ENCODE measurements at places on chromosomes 6 and 20.

DNA sequence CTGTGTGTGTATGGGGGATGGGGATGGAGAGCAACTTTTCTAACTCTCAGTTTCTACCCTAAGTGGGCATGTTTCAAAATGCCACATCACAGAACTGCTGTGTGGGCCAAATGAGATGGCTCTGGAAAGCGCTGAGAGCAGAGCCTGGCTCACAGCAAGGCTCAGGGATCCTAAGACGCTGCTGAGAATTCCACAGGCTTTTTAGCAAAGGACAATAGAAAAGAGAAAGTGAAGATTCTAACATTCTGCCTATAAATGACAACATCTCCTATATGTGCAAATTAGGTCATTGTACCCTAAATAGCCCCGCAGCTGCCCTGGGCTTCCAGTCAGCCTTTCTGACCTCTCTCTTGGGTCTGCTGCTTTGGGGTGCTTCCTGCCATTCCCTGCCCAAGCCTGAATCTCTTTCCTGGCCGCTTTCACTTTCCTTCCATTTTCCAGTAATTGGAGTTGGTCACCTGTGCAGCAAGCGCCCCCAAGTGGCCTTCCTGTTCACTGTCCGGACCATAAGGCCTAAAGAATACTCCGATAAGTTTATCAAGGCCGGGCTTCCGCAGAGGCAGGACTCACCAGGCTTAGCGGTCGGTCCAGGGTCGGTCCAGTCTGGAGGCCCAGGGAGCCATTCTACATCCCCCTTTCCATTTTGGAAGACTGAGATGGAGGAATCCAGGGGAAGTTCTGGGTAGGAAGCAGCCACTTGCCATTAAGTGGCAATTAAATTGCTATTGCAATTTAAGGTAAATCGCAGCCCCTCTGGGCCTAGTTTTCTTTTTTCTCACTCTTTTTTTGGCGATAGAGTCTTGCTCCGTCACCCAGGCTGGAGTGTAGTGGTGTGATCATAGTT is 6.7 kb upstream of the DDR1 start:
- DNase-seq = peak; percentile 80

DNA sequence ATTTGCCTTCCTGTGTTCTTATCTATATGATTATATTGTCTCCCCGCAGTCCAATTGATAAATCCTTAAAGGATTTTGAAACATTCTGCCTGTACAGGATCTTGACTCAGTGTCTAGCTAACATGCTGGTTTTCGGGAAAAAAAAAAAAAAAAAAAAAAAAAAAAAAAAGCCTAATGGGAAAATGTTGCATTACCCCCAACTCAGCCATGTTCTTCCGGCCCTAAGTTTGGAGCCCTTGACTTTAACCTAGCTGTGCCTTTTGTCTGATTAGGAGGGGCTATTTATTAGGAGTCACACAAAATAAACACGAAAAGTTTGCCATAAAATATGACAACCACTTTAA is 244.4 kb upstream of the TCF21 start:
- DNase-seq = no peak

DNA sequence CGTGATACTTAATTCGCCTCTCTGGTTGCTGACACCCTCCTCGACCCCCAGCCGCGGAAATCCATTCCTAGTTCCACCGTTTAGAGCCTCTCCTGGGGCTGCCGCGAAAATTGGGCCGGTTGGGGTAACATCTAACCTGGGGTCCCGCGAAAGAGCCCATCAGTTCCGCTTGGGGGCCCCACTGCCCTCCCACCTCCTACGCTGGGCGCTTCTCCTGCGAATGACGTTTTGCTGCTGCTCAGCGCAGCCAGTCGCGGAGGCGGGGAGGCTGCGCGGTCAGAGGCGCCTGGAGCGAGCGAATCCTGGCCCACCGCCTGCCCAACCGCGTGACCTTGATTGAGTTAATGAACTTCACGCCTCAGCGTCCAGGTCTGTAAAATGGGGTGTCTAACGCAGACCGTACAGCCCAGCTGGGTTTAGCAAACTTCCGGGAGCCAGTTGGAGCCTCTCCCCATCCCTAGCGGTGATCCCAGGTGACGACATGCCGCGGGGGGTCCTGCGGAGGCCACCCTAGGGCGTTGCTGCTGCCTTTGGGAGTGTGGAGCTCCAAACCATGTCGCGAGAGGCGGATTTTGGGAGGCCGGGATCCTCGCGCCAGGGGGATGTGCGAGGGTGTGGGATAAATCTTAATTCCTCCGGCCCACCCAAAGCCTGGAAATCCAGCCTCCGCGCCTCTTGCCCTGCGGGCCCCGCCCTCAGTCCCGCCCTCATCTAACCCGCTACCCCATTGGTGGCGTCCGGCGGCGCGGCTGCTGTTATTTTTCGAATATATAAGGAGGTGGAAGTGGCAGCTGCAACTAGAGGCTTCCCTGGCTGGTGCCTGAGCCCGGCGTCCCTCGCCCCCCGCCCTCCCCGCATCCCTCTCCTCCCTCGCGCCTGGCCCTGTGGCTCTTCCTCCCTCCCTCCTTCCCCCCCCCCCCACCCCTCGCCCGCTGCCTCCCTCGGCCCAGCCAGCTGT is at the start of gene CDC25B:
Gene CDC25B (plus strand): TSS at position 800 of the 958 bp plus-strand sequence. CDS start 222 bp downstream, outside the sequence.
- peak; percentile 87 for DNase-seq

DNA sequence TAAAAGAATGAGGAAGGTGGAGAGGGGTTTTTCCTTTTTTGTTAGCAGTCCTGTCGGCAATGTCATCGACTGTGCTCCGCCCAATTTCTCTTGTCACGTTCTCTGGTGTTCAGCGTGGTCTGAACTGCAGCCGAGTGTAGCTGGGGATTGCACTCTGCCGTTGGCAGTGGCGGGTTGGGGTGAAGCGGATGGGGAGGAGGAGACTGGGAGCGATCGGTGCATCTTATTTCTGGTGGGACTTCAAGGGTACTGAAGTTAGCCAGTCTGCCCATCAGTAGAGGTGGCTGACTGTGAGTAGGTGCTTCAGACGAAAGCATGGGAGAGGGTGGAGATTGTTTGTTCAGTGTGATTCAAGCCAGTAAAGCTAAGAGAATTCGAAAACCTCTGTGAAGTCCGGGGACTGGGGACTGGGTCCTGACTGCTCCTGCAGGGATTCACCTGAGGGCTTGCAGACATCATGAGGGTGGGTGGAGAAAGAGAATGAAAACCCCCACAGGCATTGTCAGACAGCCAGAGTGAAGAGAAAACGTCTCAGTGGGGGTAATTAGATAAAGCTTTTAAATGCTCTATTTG is 5.1 kb downstream of the RREB1 start:
- peak; percentile 49 for DNase-seq

DNA sequence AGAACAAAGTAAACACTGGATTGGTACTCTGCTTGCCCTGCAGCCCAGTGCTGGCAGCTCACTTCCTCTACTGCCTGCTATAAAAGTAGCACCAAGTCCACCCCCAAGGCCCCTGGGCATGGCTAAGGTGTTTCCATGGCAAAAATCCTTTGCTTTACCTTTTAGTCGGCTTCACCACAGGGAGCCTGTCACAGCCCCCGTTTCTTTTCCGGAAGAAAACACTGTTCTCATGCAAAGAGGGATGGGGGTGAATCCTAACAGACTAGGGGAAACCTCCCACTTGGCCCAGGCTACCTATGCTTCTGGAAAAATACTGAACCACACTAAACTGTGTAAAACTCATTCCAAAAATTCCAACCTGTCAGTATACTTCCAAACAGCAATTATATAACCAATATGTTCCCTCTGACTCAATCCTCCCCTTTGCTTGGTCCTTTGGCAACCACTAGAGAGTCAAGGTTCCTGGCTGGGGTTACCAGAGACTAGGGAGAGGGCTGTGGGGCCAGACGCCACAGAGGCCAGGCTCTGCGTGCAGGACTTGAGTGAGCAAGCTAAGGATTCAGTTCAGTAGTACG is 16.1 kb downstream of the PPIL1 start:
- DNase-seq = no peak

- DNase-seq = no peak
These were observed 31.0 kb upstream of the PRL start for GRCh38 chr6:22327881-22328280.

DNA sequence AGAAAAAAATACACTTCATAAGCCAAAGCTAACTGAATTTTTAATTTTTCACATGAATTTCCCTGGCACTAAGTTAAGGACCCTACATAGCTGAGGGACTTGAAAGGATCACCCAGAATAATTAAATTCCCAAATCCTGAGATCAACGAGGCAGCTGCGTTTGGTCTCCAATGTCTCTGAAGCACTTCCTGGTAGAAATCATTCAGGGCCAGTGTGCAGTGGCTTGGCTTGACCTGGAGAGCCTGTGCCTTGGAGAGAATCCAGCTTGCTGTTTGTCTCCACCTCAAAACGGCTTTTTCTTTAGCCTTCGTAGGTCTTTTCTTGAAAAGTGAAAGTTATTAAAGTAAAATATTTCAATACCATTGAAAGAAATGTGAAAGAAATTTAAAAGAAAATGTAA is 92.4 kb downstream of the SMOC2 start:
- no peak for DNase-seq

GRCh38 chr20:35192118-35192872 is 20.4 kb downstream of the PROCR start:
- DNase-seq = no peak

DNA sequence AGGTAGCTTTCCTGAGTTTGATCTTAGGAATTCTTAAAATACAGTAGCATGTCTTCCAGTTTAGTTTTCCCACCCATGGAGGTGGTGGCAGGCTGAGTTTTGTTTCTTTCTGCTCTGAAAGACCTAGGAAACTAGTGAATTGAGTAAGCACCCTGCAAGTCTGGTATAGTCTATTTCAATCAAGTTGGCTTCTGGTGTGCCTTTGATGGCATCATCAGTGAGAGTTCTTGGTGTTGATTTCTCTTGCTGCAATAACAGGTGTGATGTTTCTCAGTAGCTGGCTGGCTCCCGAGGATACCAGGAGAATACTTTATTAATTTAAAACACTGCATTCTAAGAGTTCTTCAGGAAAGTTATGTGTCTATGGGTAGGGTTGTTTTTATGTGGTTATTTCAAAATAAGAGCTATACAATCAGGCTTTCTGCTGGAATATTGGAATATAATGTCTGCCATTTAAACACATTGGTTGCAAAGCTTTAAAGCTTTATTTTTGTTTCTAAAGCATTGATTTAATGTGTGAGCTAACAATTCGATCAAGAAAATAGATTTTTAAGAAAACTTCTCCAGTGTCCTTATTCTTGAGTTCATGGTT is 19.0 kb downstream of the VAPB start:
- DNase-seq = no peak

DNA sequence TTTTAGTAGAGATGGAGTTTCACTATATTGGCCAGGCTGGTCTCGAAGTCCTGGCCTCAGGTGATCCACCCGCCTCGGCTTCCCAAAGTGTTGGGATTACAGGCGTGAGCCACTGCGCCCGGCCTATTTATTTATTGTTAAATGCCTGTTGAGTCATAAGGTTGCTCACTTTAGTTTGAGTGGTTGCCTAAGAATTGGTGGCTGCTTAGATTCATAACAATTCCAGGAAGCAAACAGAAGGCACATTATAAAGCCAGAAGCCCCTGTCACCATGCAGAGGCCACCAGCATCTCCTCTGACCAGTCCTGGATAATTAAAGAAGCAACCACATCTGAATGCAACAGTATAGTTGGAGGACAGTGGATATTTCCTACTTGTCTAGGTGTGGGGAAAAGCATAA is 24.0 kb upstream of the ARMH2 start:
- DNase-seq = no peak

DNA sequence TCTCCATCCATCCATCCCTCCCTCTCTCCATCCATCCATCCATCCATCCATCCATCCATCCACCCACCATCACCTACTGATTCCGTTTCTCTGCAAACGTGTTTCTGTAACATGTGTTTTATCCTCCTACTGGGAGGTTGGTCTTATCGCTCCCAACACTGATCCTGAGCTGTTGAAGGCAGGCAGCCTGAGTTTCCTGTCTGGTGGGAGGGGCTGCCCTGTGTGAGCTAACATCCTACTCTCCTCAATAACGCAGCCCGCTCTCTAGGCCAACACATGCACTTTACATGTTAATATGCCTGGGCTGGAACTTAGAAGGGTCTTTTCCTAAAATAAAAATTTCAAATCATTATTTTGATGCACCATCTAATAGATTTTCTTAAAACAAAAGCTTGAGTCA is 126.5 kb downstream of the WDR27 start:
- no peak for DNase-seq

- DNase-seq = no peak
These were observed 21.8 kb upstream of the NAA20 start for GRCh38 chr20:19995220-19995863.

DNA sequence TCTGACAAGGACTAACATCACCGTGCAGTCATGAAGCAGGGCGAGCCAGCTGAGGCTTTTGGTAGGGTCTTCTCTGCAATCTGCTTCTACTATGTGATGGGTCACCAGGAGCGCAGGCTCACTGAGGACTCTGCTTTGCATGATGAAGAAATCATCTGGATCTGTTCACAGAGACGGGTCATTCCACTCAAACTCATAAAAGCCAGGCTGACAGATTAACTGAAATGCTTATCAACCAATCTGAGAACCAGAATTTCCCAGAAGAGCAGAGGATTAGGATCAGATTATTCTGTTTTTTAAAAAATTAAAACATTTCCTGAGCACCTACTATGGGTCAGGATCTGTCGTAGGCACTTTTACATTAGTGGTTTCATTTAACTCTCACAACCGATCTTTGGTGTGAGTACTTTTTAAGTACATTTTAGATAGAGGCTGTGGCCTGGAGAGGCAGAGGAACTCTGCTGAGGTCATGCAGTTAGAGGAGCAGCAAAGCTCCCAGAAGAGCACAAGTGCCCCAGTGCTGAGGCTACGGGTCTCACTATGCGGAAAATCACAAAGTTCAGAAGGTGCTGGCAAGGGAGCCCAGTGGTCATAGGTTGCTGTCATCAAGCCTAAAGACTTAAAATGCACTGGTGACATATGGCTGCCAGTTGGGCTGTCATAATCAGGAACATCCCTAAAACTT is 109.1 kb downstream of the BACH2 start:
- peak; percentile 52 for DNase-seq

DNA sequence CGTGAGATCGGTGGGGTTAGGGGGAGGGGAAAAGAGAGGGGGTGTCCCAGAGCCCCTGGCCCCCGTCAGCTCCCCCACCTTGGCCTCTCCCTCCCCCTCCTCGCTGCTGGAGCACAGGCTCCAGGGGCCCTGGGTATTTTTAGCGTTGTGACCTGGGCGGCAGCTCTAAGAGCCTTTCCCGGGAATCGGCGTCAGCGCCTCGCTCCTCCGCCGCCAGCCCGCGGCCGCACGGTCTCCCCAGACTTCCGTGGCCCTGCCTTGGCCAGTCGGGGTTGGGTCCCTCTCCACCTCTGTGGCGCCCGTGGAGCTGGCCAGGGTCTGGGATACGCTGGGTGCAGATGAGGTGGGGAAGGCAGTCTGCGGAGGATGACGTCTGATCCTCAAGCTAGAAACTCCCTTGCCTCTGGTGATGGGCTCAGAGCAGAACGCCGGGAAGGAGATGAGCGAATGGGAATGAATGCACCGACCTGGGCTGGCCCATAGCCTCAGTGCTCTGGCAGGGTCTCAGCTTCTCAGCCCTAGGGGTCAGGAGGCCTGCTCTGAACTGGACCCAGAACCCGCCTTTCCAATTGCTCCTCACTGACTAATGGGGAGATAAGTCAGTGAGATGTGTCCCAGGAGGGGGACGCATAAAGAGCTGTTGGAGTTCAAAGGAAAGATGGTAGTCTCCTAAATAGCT is 883 bp upstream of the DBNDD2 start:
- DNase-seq = peak; percentile 45

DNA sequence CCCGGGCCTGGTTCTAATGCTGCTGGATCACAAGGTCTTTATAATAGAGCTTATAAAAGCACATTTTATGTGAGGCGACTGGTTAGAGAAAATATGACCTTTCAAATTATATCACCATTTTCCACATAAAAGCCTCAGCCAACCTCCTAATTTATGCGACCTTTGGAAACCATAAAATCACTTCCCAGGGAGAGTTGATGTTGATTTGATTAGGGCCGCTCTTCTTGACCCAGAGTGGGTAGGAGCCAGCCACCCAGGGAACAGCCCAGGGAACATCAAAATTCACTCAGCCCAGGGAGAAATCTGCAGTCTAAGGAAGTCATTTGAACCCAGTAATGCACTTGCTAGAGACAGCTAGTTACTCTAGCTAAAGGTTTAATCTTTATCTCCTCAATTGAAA is 79.8 kb upstream of the TENT5A start:
- DNase-seq = no peak
